Thoracic aorta endothelial cell (primary cell): ENCODE measurements at places on chromosomes 2 and 18. TPM values are rescaled to one million over a fixed set of nuclear protein-coding genes. Genes with fewer than 3 reads are reported as not detected.

The CXCR2 gene
- total RNA-seq: not detected in 2 replicates

The COLEC11 gene
- total RNA-seq: not detected in 2 replicates

The SANBR gene
- 26.3 and 29.8 TPM in 2 replicates for total RNA-seq

The BMP10 gene
- not detected in 2 replicates for total RNA-seq

The WDR54 gene
- 32.2 and 37.7 TPM in 2 replicates for total RNA-seq

The ARHGAP15 gene
- not detected in 2 replicates for total RNA-seq

The ZNF385B gene
- not detected in 2 replicates for total RNA-seq

The SP9 gene
- not detected in 2 replicates for total RNA-seq

The STRADB gene
- 28.6 and 39.9 TPM in 2 replicates for total RNA-seq

The SPR gene
- 35.9 and 40.7 TPM in 2 replicates for total RNA-seq

The CXCR4 gene
- total RNA-seq: 93.5 and 126 TPM in 2 replicates

The ASNSD1 gene
- total RNA-seq: 95.8 and 99.3 TPM in 2 replicates

The KCNIP3 gene
- total RNA-seq: 0.53 and 2.0 TPM in 2 replicates

The NPHP1 gene
- 6.1 and 7.9 TPM in 2 replicates for total RNA-seq

The ST6GAL2 gene
- not detected in 2 replicates for total RNA-seq

The ATOH8 gene
- 5.4 and 9.8 TPM in 2 replicates for total RNA-seq

The KANSL1L gene
- total RNA-seq: 13.8 and 14.0 TPM in 2 replicates

The SLC14A1 gene
- total RNA-seq: not detected in 2 replicates

The ZC3H8 gene
- 28.6 and 35.4 TPM in 2 replicates for total RNA-seq

The STON1 gene
- 9.7 and 17.2 TPM in 2 replicates for total RNA-seq

The TUBB8B gene
- total RNA-seq: not detected in 2 replicates

The GCG gene
- total RNA-seq: not detected in 2 replicates

The ASIC4 gene
- not detected in 2 replicates for total RNA-seq

The NEU2 gene
- not detected in 2 replicates for total RNA-seq

The REG3A gene
- total RNA-seq: not detected in 2 replicates

The COL6A3 gene
- 0.72 and 1.7 TPM in 2 replicates for total RNA-seq

The TFPI gene
- total RNA-seq: 498 and 703 TPM in 2 replicates

The ALPG gene
- total RNA-seq: not detected in 2 replicates

The RIT2 gene
- total RNA-seq: not detected in 2 replicates

The DSC3 gene
- total RNA-seq: under 0.01 and 0.22 TPM in 2 replicates

The RNASEH1 gene
- 45.0 and 45.9 TPM in 2 replicates for total RNA-seq

The MAP3K19 gene
- not detected in 2 replicates for total RNA-seq

The CNDP2 gene
- total RNA-seq: 71.5 and 98.6 TPM in 2 replicates

The LHCGR gene
- total RNA-seq: not detected in 2 replicates

The CERKL gene
- total RNA-seq: not detected in 2 replicates

The SLC9A4 gene
- total RNA-seq: not detected in 2 replicates

The IL1B gene
- total RNA-seq: not detected in 2 replicates

The RGPD4 gene
- not detected in 2 replicates for total RNA-seq

The UGT1A10 gene
- not detected in 2 replicates for total RNA-seq

The GPR35 gene
- 0.13 and 0.14 TPM in 2 replicates for total RNA-seq

The MTCL1 gene
- 13.2 and 27.1 TPM in 2 replicates for total RNA-seq

The PTPRN gene
- total RNA-seq: not detected in 2 replicates

The CHRNG gene
- total RNA-seq: not detected in 2 replicates

The APOB gene
- 1.3 and 1.8 TPM in 2 replicates for total RNA-seq

The ASXL3 gene
- total RNA-seq: 0.14 and 0.66 TPM in 2 replicates

The VWC2L gene
- not detected in 2 replicates for total RNA-seq

The MERTK gene
- 33.3 and 34.6 TPM in 2 replicates for total RNA-seq

The SPP2 gene
- total RNA-seq: not detected in 2 replicates

The TCF4 gene
- 406 and 456 TPM in 2 replicates for total RNA-seq

The CAVIN2 gene
- total RNA-seq: 163 and 168 TPM in 2 replicates

The FBXO48 gene
- total RNA-seq: 0.72 and 0.80 TPM in 2 replicates

The RNF144A gene
- 11.0 and 15.7 TPM in 2 replicates for total RNA-seq

The ALPI gene
- not detected in 2 replicates for total RNA-seq

The ERICH2 gene
- not detected in 2 replicates for total RNA-seq

The SMYD1 gene
- not detected in 2 replicates for total RNA-seq

The SCTR gene
- total RNA-seq: not detected in 2 replicates
